Ascending aorta (tissue), 2 donors: ENCODE measurements at places on chromosomes 2 and 18. TPM values are rescaled to one million over a fixed set of nuclear protein-coding genes. Genes with fewer than 3 reads are reported as not detected.

- no peak for DNase-seq
These were observed 3.4 kb downstream of the SLC66A2 start for GRCh38 chr18:79947881-79948610.

DNA sequence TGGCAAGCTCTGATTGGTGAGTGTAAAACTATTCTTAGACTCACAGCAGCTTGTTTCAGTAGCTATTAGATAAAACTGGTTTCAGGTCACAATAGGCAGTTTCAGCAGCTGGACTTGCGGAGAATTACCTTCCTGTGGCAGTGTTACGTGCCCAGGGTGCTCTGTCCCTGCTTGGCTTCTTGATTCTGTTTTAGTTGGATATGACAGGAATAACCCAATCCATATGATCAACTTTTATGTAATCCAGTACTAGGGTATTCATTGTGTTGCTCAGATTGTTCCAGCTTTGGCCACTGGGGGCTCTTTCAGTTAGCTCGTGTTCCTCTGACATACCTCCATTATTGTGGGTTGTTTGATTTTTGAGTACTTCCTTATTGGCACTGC, 43.1 kb downstream of the INPP4A start:
- DNase-seq, result no peak

DNA sequence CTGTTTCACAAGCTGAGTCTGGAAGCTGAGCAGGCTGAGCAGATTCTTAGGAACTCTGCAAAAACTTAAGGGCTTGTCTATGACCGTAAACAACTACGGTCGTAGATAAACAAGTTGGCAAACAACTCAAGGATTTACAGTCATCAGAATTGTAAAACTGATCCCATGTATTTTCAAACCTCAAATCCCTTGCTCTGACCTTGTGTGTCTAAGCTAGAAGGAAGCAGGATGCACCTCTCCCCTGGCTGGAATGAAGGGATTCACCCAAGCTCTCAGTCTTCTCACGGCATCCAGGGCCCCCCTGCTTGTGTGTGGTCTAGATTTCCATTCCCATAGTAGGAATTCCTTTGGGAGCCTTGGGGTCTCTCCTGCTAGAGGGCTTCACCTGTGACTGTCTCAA, 12.4 kb upstream of the IL1RN start:
- no peak for DNase-seq

HPCAL1 gene
- 401 TPM for total RNA-seq

GRCh38 chr2:18599509-18600254, 10.3 kb upstream of the NT5C1B start:
- DNase-seq, result no peak

- peak; percentile 39 for DNase-seq
These were observed 13.0 kb downstream of the TMSB10 start for GRCh38 chr2:84918430-84918829.

GRCh38 chr2:240559286-240559685, 871 bp upstream of the DUSP28 start:
- DNase-seq, result no peak

GRCh38 chr18:3175195-3175758, 44.5 kb downstream of the MYOM1 start:
- DNase-seq, result no peak

IL1B gene
- total RNA-seq, result not detected

MYOM1 gene
- 7.8 TPM for total RNA-seq

DNA sequence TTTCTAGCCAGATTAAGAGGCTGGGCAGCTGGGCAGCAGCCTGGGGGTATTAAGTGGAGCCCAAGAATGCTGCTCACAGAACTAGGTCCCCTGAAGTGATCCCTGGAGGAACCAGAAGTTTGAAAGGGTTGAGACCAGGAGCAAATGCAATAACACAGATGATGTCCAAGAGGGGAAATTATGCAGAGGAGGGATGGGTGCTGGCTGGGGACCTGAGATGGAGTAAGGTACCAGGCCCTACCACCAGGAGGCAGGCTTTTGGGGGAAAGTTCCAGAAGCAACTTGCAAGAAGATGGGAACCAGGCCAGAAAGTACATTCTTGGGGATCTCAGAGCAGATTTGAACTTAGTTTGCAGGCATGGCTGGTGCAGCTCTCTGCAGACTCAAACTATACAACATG, 175.1 kb downstream of the NCK2 start:
- DNase-seq, result no peak

PMAIP1 gene
- not detected for total RNA-seq

GRCh38 chr2:235639885-235640284, 146.0 kb downstream of the AGAP1 start:
- DNase-seq, result no peak
